ENCODE measurements at places on chromosomes 1 and 21.

DNA sequence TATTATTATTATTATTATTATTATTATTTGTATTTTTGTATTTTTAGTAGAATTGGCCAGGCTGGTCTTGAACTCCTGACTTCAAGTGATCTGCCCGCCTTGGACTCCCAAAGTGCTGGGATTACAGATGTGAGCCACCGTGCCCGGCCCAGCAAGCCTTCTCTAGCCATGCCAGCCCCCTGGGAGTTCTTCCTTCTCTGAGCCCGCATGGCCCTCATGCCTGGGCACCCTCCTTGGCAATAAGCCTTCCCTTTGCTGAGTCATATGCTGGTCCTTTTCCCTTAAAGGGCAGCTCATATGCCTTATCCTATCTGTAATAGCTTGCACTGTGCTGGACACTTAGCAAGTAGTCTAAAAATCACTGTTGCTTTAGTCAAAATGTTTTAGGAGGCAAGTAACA is 8.5 kb upstream of the NBL1 start:
- DNase-seq: no peak

DNA sequence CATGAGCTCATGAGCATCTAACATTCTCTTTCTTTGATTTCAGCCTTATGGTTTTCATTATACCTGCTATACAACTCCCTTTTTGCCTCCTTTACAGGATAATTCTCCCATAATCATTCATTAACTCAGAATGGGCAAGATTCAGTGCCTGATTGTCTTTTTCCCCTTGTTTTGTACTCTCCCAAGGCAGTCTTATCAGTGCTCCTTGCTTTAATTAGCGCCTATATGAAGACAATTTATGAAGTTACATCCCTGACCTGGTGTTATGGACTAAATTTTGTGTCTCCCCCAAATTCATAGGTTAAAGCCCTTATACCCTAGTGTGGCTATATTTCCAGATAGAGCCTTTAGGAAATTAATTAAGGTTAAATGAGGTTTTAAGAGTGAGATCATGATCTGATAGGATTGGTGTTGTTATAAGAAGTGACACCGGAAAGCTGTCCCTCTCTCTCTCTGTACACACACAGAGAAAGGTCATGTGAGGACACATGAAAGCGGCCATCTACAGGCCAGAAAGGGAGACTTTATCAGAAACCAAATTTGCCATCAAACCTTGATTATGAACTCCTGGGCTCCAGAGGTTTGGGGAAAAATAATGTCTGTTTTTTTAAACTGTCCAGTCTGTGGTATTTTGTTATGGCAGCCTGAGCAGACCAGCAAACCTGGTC is 185.8 kb upstream of the CHODL start:
- no peak for DNase-seq

GRCh38 chr1:243984788-243985187 is 66.3 kb upstream of the ZBTB18 start:
- no peak for DNase-seq

DNA sequence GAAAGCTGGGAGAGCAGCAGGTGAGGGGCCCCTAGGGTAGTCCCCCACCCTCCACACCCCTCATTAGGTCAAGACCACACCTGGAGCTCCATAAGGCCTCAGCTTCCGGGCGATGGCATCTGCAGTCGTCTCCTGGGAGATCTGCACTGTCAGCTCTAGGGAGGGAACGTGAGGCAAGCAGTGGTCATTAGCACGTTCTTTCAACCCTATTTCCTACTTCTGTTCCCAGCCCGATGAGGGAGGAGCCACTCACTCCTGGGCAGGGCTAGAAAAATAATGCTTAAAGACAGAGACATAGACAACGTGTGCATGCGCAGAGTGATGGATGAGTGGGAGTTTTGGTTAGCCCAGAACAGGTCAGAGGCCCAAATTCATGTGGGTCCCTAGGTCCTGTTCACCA is 9.7 kb downstream of the KDF1 start:
- no peak for DNase-seq

DNA sequence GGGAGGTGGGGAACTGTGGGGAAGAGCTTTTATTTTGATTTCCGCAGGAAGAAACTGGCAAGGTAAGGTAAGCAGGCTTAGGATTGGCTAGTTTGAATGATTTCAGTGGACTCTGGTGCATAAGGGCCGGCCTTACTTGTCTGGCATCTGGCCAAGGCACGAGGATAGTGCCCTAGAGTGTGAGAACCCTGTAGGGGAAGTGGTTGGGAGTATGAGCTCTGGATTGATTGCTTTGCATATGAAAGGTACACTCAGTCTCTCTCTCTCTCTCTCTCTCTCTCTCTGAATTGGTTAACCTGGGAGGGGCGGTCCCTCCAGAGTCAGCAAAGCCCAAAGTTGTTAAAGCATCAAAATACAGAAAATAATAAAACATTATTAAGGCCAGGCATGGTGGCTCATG is 463.0 kb downstream of the SIPA1L2 start:
- no peak for DNase-seq

- no peak for DNase-seq
Measured at GRCh38 chr21:27221077-27221476, 254.2 kb upstream of the ADAMTS5 start.

- DNase-seq: no peak
Measured at GRCh38 chr1:165117482-165117881, 239.0 kb downstream of the LMX1A start.

DNA sequence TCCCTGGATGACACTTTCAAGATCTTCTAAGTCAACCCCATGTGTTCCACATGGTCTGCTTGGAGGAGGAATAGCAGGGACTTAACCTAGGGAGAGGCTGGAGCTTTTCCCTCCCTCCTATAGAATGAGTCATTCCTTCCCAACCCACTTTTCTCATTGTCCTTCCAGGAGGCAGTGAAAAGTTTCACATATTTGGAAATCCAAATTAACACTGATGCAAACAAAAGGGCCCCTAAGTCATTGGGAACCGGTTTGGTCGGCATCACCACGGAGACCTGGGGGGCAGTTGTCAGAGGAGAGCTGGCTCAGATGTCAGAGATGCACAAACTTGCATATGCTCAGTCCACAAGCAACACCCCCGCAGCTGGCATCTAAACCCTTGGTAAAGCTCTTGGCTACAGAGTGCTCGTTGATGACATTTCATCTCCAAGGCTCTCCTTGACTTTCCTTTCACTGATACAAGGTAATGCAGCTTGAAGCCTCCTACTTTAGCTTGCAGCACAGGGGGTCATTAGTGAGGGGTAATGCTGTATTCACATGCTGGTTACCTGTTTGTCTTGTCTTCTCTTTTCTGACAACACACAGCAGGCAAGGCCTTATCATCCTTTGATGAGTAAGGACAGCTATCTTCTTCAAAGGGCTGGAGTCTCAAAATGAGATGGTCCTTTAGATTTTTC is 12.3 kb upstream of the LRRC8D start:
- DNase-seq: no peak

- DNase-seq: no peak
Measured at GRCh38 chr1:189859385-189859977, 618.2 kb downstream of the BRINP3 start.

- DNase-seq: no peak
Measured at GRCh38 chr1:26857473-26858060, 5.4 kb upstream of the SFN start.

DNA sequence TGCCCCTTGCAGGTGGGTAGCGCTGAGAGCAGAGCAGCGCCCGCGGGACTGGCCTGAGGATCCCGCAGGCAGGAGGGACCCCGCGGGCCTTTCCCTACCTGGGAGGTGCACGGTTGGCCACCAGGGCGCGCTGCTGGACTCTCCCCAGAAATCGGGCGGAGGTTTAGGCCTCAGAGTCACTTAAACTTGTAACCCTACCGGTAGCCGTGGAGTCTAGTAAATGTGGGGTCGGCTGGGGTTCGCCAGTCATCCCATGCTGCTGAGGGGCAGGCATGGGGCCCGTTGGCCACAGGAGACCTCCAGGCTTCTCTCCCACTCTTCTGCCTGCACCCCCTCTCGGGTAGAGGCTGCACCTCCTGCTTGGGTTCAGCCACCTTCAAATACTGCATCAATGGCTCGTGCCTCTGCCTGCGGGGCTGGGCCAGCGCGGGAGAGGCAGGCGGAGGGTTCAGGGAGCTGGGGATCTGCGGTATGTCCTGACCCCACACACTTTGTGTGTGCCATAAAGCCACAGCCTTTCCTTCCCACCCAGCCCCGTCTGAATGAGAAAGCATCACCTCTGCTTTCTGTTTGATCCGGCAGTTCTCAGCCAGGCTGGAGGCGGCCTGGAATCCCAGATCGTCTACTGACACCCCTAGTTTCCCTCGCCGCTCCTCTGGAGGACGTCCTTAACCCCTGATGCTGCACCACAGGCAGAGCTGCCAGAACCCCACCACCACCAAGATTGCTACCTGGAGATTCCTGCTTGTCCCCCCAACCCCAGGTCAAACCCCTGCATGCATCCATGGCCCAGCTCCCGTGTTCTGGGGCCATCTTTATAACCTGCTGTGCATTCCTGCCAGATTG is 12.3 kb upstream of the GSTM4 start:
- no peak for DNase-seq

DNA sequence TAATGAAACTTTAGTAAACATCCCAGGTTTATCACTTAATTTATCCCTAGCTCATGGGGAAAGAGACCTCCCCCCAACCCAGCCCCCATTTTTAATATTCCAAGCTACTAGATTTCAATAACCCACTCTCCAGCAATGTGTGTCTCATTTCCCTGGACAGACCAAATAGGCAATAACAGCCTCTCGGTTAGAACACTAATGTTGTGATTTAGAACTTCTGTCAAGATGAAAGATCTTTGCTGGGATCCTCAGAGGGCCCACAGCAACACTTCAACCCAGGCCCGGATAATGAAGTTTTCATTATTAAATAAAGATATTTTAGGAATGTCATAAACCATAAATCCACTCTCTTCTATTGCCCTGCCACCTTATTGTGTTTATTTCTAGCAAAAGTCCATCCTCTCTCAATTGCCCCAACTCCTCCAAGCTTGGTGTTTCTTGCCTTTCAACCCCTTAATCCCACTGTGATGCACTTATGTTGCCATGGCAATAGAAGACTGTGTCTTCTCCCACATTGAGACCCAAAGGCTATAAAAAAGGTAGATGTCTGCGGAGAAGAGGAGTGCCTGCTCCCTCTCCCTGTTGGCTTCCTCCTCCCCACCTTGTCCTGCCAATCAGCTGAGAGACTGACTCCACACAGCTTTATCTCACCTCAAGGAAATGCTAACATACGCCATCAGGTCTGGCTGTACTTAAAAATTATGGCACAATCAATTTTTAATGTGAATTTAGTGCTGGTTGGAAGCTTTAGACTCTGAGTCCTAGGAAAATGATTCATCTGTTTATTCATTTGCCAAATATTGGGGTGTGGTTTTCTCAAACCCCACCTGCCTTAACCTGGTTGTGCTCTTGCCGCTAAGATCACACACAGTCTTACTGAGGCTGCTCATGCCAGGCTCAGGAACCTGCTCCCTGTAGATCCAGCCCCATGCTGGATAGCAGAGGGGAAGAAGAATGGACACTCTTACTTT is 258.3 kb upstream of the CAMK1G start:
- DNase-seq: peak; percentile 24

DNA sequence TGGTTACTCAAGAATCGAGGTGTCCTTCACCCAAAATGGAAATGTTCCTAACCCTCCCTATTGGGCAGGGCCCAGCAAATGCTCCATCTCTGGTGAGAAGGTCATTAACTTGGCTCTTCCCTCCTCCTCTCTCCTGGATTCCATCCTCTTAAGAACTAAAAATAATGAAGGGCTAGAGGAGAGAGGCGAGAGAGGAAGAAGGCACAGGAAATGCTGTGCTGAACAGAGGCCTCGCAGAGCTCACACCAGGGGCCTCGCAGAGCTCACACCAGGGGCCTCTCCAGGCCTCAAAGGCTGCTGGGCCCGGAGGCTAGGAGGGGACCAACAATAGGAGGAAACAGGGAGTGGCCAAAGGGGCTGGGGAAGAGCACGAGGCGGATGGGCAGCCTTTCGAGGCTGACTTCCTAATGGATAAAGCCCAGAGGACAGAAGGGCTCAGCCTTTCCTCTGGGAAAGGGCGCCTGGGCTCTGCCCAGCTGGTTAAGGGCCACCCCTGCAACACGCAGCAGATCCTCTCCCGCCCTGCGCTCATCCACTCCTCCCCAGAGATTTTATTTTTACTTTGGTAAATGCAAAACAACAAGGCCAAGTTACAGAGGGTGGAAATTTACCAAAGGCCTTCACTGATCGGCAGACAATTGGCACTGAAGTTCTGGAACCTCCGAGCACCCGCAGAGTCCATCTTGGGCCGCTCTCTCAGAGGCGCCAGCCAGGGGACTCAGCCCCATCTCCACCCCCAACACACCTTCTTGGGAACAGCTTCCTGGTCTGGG is 78.5 kb downstream of the ITPKB start:
- DNase-seq: no peak

DNA sequence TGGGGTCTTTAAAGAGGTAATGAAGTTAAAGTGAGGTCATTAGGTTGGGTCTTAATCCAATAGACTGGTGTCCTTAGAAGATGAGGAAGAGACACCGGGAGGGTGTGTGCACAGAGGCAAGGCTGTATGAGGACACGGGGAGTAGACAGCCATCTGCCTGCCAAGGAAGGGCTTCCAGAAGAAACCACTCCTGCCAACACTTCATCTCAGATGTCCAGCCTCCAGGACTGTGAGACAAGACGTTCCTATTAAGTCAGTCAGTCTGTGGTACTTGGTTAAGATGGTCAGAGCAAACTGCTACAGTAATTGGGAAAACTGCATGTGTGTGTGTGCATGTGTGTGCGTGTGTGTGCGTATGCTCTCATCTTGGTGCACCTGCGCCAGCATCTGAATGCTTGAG is 77.1 kb downstream of the RYR2 start:
- DNase-seq: no peak

GRCh38 chr1:175314300-175314699 is 121.7 kb upstream of the KIAA0040 start:
- no peak for DNase-seq

GRCh38 chr1:244019982-244020485 is 31.0 kb upstream of the ZBTB18 start:
- no peak for DNase-seq

- DNase-seq: no peak
Measured at GRCh38 chr21:37536616-37537278, 170.2 kb downstream of the DYRK1A start.

GRCh38 chr21:33998402-33998801 is 75.0 kb upstream of the MRPS6 start:
- DNase-seq: no peak

DNA sequence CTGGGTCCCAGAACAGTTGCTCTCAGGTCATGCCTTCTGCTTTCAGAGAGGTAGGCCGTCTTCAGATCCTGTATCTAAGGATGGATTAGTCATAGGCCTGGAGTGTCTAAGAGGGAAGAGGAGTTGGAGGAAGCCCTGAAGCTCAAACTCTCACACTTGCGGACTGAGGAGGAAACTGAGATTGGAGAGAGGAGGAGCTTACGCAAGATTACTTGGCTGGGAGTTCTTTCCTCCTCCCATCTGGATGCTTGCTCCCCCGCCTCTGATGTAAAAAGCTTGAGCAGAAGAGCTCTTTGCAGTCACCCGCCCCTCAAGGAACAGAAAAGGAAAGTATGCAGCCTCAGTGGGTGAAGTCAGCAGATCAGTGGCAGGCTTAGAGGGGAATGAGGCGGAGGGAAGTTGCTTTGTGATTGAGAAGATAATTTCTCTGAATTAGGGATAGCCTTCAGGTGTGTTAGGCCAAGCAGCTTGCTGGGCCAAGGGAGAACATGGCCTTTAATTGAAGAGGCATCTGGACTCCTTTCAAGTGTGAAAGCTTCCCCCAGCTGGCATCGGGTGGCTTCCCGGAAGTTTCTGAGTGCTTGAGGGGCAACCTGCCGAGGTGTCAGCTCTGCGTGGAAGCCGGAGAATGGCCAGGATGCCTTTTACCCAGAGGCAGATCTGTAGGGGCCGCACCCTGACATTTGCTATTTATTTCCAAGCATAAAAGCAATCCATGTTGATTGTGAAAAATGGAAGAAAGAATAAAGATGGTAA is 6.6 kb downstream of the ADORA1 start:
- DNase-seq: no peak
